Testis (tissue), 5 donors: ENCODE measurements at places on chromosomes 11 and 22.

- no peak for DNase-seq
Measured at GRCh38 chr11:109012991-109013390, 348.1 kb downstream of the DDX10 start.

DNA sequence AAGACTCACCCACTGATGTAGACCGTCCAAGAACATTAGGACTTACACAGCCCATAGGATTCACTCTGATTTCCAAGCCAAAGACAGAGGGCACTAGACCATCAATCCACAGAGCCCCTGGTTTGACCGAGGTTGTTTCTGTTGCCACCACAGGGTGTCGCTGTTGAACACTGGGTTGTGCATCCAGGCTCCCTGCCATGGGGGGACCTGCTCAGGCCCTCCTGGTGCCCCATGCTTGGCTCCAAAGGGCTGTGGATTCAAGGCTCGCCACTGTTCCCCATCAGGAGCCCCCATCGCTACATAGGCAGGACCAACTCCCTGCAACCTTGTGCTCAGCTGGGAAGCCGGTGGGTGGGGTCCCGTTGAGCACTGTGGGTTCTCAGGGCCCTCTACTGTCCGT lies 128.0 kb upstream of the ANO1 start:
- DNase-seq = peak; percentile 26

GRCh38 chr11:121199516-121199915 lies 93.1 kb upstream of the SC5D start:
- DNase-seq = no peak

DNA sequence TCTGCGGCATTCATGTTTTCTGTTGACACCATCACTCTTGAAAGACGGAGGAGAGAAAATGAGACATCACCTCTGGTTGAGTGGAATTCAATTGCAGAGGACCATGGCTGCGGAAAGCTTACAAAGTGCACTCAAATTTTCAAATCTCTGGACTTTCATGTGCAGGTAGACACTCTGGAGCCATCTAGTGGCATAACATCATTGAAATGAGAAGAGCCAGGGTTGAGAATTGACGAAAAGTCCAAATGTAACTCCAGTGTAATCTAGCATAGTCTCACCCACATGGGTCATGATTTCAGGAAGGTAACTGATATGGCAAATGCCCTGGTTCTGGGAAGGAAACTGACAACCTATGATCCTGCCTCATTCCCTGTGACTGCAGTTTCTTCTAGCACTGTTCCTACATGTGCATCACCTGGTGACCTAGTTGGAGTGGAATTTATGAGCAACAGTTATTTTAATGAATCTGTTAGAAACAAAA lies 687.8 kb downstream of the KCNA4 start:
- peak; percentile 17 for DNase-seq

- no peak for DNase-seq
Measured at GRCh38 chr11:72826191-72826941, 12.2 kb downstream of the ATG16L2 start.

DNA sequence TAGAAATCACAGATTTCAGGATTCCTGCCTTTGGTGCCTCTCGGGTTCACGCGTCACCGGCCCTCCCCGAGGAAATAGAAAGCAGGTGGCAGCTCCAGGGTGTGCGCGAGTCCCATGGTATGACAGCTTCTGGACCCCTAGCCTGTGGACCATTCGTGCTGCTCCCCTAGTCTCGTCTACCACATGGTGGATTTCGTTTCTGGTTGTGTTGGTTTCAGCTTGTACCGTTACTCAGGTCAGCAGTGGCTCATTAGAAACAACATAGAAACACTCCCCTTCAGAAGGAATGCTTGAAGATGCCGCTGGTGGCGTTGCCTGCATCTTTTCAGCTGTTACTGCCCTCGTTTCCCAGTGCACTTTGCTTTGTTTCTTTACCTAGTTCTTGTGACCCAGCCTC lies 700 bp downstream of the TTC17 start:
- peak; percentile 47 for DNase-seq

- no peak for DNase-seq
Measured at GRCh38 chr11:36193721-36194120, 95.5 kb downstream of the COMMD9 start.

GRCh38 chr11:83046621-83047172 lies 25.0 kb downstream of the RAB30 start:
- DNase-seq = no peak
